ENCODE measurements at places on chromosomes 6 and 20.

GRCh38 chr20:62186887-62187866 lies 4.3 kb downstream of the MTG2 start:
- peak; percentile 14 for DNase-seq

DNA sequence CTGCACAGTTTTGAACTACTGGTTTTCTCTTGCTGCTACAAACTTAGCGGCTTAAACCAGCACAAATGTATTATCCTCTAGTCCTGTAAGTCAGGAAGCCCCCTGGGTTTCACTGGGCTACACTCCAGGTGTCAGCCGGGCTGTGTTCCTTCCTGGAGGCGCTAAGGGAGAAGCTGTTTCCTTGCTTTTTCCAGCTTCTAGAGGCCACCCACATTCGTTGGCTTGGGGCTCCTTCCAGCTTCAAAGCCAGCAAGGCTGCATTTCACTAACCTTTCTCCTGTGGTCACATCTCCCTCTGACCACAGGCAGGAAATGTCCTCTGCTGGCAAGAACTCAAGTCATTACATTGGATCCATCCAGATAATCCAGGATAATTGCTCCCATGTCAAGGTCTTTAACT lies 350.6 kb upstream of the PLCB4 start:
- DNase-seq = no peak

- DNase-seq = no peak
Observed at GRCh38 chr6:16178351-16178750, 49.5 kb downstream of the MYLIP start.

DNA sequence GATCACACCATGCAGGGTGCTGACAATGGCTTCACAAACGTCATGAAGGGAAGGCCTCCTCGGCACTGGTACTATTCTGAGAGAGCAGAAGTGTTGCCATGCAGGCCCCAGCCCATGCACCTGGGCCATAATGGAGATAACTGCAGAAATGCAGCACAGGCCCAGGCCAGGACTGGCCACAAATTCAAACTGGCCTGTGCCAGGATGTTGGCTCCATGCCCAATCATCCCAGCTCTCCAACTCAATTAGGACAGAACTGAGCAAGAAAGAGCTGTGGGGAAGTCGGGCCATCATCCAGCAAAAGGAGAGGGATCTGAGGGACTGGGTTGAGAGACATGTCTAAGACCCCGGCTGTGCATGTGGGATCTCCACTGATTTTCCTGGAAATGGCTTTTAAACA lies 48.9 kb upstream of the SYNDIG1 start:
- DNase-seq = no peak

DNA sequence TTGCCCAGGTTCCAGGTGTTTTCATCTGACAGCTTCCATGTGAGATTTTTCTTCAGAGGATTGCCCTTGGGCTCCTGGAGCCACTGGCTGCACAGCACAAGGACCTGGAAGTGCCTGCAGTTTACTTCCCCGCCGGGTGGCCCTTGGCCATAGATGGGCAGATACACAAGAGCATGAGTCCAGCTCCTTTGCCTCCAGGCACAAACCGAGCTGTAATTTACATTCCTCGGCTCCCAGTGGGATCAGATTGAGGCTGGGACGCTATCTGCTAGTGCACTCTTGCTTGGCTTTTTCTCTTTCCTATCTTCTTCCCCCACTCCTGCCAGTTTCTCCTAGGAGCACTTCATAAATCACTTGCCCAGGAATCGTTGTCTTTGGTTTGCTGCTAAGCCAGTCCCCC lies 85.4 kb upstream of the RALY start:
- no peak for DNase-seq

- DNase-seq = no peak
Observed at GRCh38 chr20:21046413-21047070, 59.6 kb downstream of the LINC00237 start.

DNA sequence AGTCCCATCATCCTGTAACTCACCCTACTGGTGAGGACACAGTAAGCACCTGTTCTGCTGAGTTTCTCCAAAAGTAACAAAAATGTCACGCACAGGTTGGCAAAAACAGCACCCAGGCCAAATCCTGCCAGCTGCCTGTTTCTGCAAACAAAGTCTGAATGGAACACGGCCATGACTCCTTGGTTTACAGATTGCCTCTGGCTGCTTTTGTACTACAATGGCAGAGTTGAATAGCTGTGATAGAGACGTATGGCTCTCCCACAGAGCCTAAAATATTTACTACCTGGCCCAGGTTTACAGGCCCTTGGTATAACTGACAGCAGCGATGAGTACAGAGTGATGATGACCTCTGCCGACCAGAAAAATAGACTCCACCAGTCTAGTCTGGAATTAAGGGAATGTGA lies 52.6 kb downstream of the CNKSR3 start:
- no peak for DNase-seq

DNA sequence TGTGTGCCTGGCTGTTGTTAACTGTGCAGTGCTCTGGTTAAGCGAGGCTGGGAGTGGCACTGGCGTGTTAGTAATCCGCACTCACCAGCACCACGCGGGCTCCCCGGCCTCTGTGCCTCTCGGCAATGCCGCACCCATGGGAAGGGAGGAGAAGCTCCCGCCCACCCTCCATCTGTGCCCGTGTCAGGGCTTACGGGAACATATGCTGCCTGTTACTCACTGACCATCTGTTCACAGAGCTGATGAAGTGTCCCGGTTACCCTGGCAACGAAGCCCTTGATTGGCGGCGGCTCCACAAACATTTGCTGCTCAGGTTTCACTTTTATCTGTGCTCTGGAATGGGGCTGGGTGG lies 114.7 kb downstream of the PSMB1 start:
- peak; percentile 79 for DNase-seq

DNA sequence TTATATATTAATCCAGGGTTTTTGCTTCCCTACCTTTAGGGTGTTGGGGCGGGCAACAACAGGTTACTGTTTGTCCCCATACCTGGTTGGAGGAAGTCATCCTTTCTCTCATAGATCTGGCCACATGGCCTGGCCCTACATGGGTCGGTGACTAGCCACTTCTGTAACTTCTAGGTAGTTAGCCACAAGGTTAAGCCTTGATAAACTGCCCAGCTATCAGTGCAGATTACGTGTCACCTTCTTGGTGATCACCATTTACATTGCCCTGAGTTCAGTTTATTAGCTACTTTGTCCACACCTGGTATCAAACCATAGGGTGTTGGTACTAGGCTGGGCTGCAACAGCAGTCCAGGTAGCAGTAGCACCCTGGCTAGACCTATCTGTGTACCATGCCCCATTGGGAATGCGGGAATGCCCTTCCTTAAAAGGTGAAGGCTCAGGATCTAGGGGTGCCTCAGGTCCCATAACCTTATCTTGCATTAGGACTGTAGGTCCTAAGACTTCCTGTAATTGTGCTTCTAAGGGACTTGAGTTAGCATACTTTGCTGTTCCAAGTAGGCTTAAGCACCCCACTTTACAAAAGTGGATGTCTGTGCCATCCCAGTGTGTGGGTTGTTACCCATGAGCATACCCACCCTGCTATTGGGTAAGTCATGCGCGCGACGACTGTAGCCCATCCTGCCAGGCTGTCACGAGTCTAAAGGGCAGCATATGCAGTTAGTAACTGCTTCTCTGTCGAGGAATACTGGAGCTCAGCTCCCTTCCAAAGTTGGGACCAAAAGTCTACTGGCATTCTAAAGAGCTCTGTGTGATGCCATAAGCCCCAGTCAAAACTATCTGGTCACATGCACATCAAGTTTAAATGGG lies 5.2 kb downstream of the ZKSCAN3 start:
- DNase-seq = no peak

DNA sequence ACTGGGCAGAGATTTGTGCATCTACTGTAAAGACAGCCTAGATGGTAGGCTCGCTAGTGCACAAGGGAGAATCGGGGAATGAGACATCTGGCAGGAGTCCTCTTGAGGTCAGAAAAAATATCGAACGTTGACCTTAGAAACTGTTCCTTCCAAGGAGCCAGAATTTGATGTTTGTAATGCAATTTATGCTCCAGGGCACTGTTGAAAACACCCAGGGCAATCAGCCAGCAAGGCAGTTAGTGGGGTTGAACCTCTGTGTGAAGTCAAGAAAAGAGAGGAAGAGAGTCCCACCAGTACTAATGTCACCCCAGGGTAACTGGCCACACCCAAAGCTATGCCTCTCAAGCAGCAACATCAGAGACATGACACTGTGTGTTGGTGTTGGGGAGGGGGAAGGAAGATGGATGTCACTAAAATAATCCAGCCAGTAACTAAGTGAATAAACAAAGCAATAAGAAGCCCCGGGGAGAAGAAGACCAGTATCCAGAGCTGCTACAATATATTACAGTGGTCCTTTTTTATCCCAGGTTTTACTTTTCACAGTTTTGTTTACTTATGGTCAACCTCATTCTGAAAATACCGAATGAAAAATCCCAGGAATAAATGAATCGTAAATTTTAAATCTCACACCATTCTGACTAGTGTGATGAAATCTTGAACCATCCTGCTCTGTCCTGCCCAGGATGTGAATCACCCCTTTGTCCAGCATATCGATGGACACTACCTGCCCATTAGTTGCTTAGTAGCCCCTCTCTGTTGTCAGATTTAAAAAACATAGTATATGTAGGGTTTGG lies 32.9 kb upstream of the PDE10A start:
- no peak for DNase-seq

GRCh38 chr6:84597238-84597875 lies 167.0 kb downstream of the TBX18 start:
- no peak for DNase-seq

DNA sequence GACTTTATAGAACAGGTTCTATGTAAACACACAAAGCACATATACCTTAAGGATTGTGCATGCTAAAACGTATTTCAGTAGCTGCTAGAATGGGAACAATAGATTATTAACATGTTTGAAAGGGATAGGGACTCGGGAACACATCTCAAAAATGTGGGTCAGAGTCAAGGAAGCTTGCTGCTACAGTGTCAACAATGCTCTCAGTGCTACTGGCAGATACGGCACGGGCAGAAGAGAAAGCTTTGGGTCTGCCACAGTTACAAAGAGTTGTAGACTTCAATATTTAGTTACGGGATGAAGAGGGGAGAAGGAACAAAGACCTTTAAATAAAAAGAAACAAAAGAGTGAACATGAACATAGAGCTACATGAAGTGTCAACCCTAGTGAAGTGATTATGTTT lies 170.5 kb downstream of the BACH2 start:
- DNase-seq = no peak
